Cerebellar cortex (tissue), 1 donor: ENCODE measurements at places on chromosomes 7 and 10.

GRCh38 chr7:26700386-26700785, 164.0 kb downstream of the SKAP2 start:
- DNase-seq = no peak

GRCh38 chr7:136050462-136050847, 73.3 kb upstream of the MTPN start:
- no peak for DNase-seq

DNA sequence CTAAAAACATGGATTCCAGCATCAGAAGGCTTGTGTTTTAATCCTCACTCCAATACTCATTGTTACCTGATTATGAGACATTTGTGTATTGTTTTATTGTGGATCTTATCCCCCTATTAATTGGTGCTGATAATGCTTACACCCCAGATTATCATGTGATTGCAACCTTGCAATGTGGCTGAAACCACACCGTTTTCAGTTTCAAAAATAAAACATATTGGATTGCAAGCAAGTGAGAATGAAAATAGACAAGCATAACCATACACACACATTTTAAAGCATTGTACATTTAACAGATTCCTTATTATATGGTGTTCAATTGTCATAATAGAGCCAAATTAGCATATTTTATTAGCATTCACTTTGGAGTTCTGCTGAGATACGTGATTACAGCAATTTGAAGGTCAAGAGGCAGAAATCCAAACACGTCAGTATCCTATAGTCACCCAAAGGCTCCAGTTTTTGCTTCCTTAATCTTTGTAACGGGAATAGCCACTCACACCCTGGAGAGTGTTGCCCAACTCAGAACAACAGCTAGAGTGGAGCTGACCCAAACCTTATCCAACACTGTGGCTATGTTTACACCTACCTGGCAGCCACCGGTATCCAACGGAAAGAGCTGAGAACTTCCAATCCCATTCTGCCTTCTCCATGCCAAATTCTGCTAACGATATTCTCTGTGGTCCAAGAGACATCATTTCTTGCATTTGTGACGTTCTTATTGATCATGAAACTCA, 317.1 kb upstream of the KLF6 start:
- no peak for DNase-seq

DNA sequence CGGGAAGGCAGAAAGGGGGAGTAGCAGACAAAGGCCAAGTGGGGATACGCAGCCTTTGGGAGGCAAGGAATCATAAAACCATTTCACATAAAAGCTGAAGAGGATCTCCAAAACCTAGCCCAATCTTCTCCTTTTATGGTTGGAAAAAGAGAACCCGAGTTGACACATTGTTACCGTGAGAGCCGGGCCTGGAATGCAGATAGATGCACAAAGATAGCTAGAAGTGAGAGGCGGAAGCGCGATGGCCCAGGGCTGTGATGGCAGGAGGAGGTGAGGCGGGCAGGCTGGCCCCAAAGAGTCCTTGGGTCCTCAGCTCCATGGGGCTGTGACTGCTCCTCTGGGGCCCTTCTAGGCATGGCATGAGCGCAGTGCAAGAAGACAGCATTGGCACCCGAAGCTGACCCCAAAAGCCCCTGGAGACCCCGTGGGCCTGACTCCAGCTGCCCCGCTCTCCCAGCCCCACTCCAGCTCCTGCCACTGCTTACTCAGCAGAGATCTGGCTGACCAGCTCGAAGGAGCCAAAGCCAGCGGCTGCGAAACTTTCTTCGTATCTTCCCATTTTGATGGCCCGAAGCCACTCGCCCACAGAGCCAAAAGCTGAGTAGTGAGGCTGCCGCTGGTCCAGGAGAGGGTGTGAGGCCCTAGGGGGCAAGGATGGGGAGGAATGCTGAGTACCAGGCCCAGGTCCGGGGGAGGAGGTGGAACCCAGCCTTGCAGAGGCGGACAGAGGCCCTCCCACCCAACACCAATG, 22.5 kb downstream of the EPHB4 start:
- no peak for DNase-seq

GRCh38 chr7:16021851-16022250, 335.4 kb upstream of the MEOX2 start:
- DNase-seq = no peak

GRCh38 chr10:30098629-30099028, 39.2 kb upstream of the JCAD start:
- DNase-seq = no peak

DNA sequence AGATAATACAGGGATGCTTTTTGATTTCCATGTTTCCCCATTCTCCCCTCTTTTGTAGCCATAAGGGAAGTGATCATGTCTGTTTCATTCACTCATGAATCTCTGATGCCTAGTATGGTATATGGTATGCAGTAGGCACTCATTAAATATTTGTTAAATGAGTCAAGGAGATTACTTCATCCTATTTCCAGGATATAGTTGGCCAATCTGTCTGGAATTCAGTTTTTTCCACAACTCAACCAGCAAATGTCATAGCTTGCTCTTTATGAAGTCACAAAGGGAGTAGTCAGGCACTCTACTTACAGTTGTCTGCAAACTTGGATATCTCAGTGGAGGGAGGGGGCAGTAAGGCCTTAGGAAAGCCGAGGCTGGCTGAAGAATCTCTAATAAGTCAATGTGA, 853.6 kb downstream of the LRMDA start:
- no peak for DNase-seq
